ENCODE measurements at places on chromosomes 7 and 10. TPM values are rescaled to one million over a fixed set of nuclear protein-coding genes. Genes with fewer than 3 reads are reported as not detected.

GRID1 gene
- total RNA-seq: under 0.01 TPM

MCM10 gene
- total RNA-seq: 2.2 TPM

MXI1 gene
- 10.8 TPM for total RNA-seq

FRAT2 gene
- 15.6 TPM for total RNA-seq

SLC26A3 gene
- not detected for total RNA-seq

- DNase-seq: no peak
Measured at GRCh38 chr10:20740120-20740519, 157.0 kb downstream of the NEBL start.

DNA sequence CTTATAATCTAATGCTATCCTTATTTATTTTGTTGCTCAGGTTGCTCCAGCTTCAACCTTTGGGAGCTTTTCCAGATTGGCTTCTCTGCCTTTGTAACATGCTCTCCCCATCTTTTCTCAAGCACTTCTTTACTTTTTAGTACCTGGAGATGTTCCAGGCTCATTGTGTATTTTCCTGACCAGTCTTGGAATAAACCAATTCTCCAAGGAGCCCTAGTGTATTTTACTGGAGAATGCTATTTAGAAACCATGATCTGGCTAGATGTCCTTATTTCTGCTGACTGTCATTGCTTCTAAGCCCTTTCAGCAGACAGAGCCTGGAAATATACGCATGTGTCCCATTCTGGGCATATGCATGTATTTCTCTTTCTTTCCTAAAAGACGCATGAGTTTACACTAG is 95.7 kb downstream of the EMX2 start:
- no peak for DNase-seq

DNA sequence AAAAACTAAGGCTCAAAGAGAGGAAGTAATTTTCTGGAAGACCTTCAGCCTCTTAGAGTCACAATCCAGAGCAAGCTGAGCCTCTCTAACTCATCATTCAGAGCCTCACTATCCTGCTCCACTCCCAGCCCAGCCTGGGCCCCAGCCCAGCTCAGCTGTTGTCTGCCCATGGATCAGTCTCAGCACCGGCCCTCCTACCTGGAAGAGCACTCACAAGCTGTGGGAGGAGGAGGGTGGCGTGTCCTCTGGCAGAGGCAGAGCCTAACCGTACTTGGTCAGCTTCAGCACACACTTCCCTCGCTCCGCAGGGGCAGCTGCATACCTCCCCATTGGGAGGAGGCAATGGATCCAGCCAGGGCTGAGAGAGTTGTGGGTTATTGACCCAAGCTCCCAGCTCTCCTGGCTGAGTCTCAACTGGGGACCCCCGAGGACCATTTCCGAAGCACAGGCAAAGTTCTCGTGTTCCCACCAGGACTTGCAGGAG is 66.7 kb upstream of the GPR26 start:
- no peak for DNase-seq

- no peak for DNase-seq
Measured at GRCh38 chr7:155188821-155189581, 108.7 kb upstream of the INSIG1 start.

- no peak for DNase-seq
Measured at GRCh38 chr10:21507150-21507549, 18.3 kb downstream of the SKIDA1 start.

GRCh38 chr7:21253740-21254687 is 173.9 kb upstream of the SP4 start:
- no peak for DNase-seq
